NCI-H1092 treated with DMSO at 0.1 percent for 48 hours (cell line): ENCODE measurements at places on chromosomes 4 and X.

GRCh38 chr4:122107680-122108079 lies 44.5 kb upstream of the BLTP1 start:
- no peak for DNase-seq

DNA sequence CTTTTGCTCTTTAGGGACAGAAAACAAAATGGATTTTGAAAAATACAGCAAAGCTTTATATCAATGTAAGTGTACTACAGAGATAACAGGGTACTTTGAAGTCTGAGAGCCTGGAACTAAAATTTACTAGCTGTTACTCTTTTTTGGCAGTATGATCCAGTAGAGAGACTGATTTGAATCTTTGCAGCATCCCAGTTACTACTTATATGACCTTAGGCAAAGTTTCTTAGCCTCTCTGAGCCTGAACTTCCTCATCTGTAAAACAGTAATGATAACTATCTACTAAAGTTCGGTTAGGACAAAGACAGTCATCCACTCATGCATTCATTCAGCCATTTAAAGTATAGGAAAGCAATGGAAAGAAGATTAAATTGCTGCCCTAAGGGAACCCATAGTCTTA lies 10.1 kb downstream of the BRWD3 start:
- no peak for DNase-seq

- no peak for DNase-seq
Measured at GRCh38 chr4:168881781-168882420, 128.2 kb downstream of the CBR4 start.

- no peak for DNase-seq
Measured at GRCh38 chr4:156962528-156962974, 9.0 kb downstream of the PDGFC start.

GRCh38 chr4:111813555-111814140 lies 331.6 kb upstream of the FAM241A start:
- DNase-seq: no peak

GRCh38 chr4:80178964-80179363 lies 18.3 kb upstream of the PRDM8 start:
- no peak for DNase-seq

DNA sequence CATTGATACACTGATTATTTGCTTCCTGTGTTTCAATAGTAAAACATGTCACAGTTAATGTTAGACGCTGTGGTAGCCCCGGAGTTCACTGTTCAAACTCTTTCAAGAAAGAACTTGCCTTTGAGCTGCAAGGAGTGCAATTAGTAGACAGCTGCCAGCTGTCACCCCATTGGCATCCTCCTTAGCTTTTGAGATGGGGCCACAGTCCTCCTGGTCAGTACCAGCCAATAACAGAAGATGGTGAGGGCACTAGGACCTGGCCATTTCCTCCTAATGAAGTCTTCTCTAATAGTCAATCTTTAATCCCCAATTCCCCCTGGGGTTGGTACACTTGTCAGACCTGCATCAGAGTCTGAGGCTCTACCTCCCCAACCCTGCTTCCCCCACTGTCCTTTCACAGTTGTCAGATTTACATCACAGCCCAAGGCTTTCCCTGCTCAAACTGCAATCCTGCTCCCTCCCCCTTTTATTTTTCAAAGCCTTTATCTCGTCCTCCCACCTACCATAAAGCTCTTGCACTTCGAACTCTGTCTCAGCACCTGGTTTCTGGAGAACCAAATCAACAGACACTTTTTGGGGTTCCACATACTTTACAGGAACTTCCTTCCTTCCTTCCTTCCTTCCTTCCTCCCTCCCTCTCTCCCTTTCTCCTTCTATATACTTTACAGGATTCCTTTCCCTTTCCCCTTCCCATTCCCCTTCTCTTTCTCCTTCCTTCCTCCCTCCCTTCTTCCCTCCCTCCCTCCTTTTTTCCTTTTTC lies 182.0 kb downstream of the RASL11B start:
- DNase-seq: no peak

DNA sequence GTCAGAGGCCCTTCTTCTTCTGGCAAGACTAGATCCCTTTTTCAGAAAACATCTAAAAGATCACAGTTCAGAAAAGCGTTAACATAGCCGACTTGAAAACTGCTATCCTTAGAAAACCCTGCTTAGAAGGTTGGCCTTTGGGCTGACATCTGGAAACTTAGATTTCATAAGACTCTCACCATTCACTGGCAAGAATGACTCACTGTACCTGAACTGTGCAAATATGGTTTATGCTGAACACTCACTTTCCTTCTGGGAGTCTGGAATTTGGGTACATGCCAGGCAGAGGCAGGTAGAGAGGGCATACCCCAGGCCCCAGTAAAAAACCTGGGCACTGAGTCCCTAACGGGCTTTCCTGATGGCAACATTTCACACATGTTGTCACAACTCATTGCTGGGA lies 88.8 kb upstream of the GPC3 start:
- no peak for DNase-seq

- DNase-seq: no peak
Measured at GRCh38 chrX:46257451-46257879, 287.8 kb downstream of the ZNF674 start.

DNA sequence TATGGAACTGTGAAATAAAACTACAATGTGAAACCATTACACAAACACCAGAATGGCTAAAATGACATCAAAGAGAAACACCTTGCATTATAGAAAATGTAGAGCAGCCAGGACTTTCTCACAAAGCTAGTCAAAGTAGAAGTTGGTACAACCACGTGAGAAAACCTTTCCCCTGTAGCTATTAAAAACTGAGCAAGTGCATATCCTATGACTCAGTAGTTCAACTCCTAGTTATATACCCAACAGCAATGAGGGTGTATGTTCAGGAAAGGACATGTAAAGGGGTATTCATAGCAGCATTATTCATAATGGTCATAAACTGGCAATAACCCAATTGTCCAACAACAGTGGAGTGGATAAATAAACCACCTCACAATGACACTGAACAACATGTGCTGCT lies 177.5 kb upstream of the NUDT10 start:
- no peak for DNase-seq

- no peak for DNase-seq
Measured at GRCh38 chr4:11548597-11549082, 119.9 kb upstream of the HS3ST1 start.

GRCh38 chrX:103540145-103540544 lies 20.9 kb upstream of the RAB40A start:
- DNase-seq: no peak
